Tibial nerve (tissue), 4 donors: ENCODE measurements at places on chromosomes 6 and 20. TPM values are rescaled to one million over a fixed set of nuclear protein-coding genes. Genes with fewer than 3 reads are reported as not detected.

GRCh38 chr6:56348578-56348977 lies 101.2 kb upstream of the COL21A1 start:
- DNase-seq, result no peak

DNA sequence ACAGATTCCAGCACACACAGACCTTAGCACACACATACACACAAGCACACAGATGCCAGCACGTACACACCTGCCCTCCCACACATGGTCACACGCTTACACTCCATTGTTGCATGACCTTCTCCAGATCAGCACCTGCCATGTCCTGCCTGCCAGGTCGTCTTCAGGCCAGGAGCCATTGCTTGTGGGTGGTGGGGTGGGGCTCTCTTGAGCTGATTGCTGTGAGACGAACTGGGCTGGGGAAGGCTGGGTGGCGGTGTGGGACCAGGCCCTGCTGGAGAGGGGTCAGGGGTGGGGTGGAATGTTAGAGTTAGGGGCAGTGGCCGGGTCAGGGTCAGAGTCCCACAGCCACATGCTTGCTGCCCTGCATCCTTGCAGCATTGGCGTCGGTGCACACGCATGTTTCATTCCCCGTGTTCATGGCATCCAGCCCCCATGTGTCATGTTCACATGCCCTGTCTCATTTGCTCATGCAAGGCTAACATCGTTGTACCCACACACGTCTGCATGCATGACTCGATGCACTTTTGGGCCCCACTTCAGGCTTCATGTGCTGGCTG lies 6.5 kb upstream of the NPBWR2 start:
- no peak for DNase-seq

Gene FAM162B
- total RNA-seq, result 6.7 TPM

Gene ECT2L
- total RNA-seq, result 0.21 TPM

Gene SEC63
- total RNA-seq, result 44.6 TPM
